ENCODE measurements at places on chromosomes 13 and 19. TPM values are rescaled to one million over a fixed set of nuclear protein-coding genes. Genes with fewer than 3 reads are reported as not detected.
A peak's percentile ranks its signal among the peaks of the same experiment; 100 is the strongest.

DNA sequence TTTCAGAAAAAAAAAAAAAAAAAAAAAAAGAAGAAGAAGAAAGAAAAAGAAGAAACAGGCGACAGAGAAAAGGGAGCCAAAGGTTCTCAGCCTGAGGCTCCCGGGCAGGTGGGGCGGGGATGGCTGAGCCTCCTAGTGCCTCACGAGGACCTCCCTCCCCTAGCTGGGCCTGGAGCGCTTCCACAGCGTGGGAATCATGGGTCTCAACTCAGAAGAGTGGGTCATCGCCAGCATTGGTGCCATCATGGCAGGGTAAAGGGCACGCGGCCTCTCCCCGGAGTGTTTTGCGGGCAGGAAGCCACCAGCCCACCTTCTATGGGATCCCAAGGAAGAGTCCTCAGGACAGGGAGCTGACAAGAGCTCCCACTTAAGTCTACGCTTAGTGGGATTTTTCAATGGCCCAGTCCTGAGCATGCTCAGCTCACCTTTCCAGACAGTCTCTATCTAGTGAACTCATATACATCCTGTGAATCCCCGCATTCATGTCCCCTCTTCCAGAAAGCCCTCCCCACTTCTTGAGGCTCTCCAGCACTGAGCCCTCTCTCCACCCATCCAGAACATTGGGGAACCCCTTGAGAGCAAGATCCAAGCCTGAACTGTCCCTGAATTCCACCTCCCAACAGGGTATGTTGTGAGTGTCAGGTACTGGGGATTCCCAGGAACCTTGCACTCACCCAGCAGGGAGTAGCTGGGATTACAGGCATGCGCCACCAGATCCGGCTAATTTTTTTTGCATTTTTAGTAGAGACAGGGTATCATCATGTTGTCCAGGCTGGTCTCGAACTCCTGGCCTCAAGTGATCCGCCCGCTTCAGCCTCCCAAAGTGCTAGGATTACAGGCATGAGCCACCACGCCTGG is 69.6 kb downstream of the ACSBG2 start:
- no peak for DNase-seq

DNA sequence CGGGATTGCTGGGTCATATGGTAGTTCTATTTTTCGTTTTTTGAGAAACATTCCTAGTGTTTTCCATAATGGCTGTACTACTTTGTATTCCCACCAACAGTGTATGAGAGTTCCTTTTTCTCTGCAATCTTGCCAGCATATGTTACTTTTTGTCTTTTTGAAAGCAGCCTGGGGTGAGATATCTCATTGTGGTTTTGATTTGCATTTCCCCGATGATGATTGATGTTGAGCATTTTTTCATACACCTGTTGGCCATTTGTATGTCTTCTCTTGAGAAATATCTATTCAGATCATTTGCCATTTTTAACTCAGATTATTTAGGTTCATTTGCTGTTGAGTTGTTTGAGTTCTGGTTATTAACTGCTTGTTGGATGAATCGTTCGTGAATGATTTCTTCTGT is 18.5 kb upstream of the ATP12A start:
- DNase-seq: no peak

- peak; percentile 80 for DNase-seq
Measured at GRCh38 chr19:45508417-45508860, 1.2 kb downstream of the VASP start.

Gene SLC35E1
- total RNA-seq: 41.6 TPM

Gene ZDHHC20
- total RNA-seq: 90.6 TPM

Gene PEAK3
- not detected for total RNA-seq

- no peak for DNase-seq
Measured at GRCh38 chr13:45682494-45683008, 19.6 kb upstream of the CBY2 start.

All from Calu3 (cell line).